ENCODE measurements at places on chromosomes 4 and X.

- DNase-seq: no peak
These were observed 188.2 kb upstream of the ATP6AP2 start for GRCh38 chrX:40392599-40392998.

GRCh38 chr4:24912252-24913118 lies at the start of gene CCDC149:
Gene CCDC149 (minus strand): TSS chr4:24913042. CDS start chr4:24912864, 178 bp downstream.
- peak; percentile 68 for DNase-seq

- DNase-seq: no peak
These were observed 147.0 kb downstream of the PDGFC start for GRCh38 chr4:156824451-156825060.

- DNase-seq: no peak
These were observed 27.3 kb upstream of the CRLF2 start for GRCh38 chrX:1239681-1240142.

DNA sequence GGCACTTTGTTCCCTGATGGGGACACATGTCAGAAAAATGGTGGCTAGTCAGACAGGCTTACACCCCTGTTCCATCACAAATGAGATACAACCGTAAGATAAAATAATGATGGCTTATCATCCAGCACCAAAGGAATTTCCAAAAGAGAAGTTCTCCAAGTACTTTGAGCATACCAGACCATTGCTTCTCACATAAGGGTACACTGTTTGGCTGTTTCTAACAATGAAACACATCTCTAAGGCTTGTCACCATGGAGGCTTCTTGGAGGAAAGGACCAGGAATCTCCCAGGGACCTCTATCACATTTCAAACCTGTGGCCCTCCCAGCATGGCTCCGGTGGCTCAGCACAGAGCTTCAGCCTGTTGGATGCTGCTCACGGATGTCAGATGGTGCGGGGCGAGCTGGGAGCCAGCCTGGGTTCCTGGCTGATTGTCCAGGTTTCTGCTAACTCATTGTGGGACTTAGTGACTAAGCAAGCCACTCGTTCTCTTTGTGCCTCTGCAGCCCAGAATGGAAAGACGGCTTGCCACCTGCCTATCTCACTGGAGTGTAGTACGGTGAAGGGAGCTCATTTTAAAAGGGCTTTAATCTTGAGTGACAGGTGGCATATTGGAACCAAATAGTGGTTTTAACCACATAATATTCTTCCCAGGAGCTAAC lies 54.5 kb downstream of the FHDC1 start:
- DNase-seq: peak; percentile 32

DNA sequence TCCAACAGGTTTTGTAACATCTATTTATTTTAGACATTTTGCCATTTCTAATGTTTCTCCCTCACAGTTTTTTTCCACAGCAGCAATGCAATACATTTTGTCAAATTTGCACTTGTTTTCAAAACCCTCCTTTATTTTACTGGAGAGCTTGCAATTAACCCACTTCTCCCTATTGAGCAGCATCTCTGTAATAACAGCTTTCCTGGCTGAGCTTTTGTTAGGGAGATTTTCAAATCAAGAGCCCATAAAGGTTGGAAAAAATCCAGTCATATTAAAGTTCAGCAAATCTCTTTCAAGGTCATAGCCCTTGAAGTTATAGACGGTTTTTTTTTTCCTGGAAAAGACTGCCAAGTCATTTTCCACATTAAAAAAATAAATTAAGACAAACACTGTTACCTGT lies 450.6 kb upstream of the TENM3 start:
- no peak for DNase-seq

- DNase-seq: no peak
These were observed 13.2 kb upstream of the RAB9B start for GRCh38 chrX:103845165-103845653.

DNA sequence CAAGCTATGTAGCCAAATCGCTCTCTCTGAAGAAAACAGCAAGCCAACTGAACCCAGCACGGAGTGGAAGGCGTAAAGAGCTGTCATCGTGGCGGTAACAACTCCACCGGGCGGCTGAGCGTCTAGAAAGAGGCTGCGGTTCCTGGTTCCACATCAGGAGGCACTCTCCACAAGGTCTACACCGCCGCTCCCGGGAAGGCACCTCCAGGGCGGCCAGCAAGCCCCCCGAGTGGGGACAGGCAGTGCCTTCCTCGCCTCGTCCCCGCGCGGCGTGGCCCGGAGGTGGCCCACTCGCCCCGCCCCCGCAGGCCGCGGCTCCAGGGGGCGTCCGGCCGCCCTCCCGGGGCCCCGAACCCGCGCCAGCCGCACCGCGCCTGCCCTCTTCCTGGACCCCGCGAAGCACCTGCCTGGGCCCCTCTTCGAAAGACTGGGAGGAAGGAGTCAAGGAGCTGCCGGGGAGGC lies 755 bp downstream of the KLHL8 start:
- no peak for DNase-seq

GRCh38 chrX:46204721-46205422 lies 340.3 kb downstream of the ZNF674 start:
- DNase-seq: no peak

- no peak for DNase-seq
These were observed 129.1 kb downstream of the FBXO8 start for GRCh38 chr4:174154215-174154854.

- DNase-seq: no peak
These were observed 39.7 kb downstream of the AKAP4 start for GRCh38 chrX:50161127-50161526.

DNA sequence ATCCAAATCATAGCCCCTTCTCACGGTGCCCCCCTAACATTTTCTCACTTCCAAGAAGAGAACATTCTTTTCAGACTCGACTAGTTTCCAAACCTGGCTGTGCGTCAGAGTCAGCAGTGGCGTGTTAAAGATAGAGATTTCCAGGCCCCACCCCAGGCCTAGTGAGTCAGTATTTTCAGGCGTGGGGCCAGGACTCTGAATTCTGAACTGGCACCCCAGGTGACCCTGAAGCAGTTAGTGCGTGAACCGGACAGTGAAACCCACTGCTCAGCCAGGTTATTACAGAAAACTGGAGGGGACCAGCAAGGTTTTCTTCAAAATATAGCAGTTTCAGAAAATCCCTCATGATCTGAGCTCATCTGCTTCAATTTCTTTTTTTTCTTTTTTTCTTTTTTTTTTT lies 35.0 kb upstream of the BCOR start:
- no peak for DNase-seq

DNA sequence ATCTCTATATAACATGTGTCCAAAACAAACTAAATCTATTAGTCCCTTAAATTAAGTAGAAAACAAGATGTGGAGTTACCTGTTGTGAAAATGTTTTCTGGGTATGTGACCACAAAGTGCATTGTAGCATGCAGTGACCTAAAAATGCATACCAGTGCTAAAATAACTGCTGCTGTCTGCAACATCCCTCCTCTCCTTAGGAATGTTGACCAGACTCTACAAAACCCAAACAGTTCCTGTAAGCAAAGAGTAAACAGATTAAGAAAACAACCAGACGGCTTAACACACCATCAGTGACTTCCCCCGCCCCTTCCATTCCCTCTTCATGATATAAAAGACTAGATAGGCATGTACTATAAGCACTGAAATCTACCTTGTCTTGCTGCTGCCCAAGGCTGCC lies 15.8 kb upstream of the RAB33B start:
- no peak for DNase-seq

DNA sequence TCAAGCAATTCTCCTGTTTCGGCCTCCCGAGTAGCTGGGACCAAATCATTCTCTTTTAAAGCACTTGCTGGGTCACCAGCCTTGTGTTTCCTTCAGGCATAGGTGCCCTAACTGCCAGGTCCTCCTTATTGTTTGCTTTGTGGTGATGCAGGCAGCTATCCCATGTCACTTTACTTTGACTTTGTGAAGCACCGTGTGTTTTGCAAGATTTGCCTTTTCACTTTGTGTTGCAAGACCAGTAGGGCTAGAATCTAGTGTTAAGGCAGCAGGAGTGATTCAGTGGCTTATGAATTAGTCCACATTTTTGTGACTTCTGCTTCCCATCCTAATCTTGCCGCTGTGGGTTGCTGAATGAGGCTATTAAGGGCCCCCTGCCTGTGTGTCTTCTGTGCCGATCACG lies 20.2 kb downstream of the SYAP1 start:
- DNase-seq: no peak

DNA sequence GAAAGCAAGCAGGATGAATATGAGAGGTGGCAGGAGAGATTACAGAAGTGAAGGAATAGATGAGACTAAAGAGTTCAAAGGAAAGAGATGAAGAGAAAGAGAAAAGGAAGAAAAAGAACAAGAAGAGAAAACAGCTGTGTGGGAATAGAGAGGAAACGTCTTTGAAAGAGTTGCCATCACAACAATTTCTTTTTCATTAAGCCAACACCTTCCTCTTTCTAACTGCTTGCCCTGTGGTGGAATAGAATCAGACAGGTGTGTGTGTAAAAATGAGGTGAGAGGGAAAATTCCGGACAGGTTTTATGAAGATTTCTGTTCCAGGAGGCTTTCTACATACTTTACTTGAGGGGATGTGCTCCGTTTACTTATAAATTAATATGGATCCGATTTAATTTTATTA lies 28.8 kb downstream of the DTHD1 start:
- DNase-seq: no peak

DNA sequence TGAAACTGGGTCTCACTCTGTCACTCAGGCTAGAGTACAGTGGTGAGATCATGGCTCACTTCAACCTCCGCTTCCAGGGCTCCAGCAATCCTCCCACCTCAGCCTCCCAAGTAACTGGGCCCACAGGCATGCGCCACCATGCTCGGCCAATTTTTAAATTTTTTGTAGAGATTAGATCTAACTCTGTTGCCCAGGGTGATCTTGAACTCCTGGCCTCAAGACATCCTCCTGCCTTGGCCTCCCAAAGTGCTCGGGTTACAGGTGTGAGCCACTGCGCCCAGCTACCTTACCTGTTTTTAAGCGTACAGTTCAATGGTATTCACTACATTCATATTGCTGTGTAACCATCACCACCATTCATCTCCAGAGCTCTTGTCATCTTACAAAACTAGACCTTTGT lies 41.5 kb downstream of the ING2 start:
- DNase-seq: no peak

- DNase-seq: no peak
These were observed 529 bp downstream of the DHRSX start for GRCh38 chrX:2500091-2500802.

GRCh38 chr4:11297201-11297600 lies 131.5 kb downstream of the HS3ST1 start:
- DNase-seq: no peak

- no peak for DNase-seq
These were observed 31.9 kb downstream of the NPFFR2 start for GRCh38 chr4:72063726-72064125.

- DNase-seq: no peak
These were observed 242.2 kb upstream of the CTSO start for GRCh38 chr4:156195914-156196313.

DNA sequence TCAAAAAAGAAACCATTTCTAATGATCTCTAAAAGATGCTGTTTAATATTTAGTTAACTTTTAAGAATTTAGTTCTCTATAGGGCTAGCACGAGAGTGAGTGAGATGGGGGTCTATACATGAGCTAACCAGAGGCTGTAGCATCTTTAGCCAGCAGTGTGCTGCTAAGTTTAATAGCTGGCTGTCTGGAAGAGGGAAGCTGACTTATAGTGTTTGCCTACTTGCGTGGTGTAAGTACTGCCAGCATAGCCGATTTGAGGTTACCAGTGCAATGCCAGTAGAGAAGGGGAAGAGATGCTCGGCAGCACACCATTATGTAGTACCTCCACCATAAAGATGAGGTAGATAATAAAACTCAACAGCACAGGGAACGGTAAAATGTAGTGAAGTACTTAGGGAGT lies 47.1 kb upstream of the TMEM131L start:
- DNase-seq: no peak

DNA sequence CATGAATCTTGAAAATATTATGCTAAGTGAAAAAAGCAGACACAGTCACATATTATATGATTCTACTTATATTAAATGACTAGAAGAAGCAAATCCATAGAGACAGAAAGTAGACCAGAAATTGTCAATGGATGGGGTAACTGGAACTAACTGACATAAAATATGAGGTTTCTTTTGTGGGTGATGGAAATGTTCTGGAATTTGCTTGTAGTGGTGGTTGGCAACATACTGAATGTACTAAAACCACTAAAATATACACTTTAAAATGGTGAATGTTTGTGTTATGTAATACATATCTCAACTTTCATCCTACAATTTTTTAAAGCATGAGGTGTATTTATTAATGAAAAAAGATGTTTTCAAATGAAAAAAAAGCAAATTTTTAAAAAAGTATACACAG lies 14.7 kb downstream of the CNOT6L start:
- DNase-seq: no peak

GRCh38 chrX:26653050-26653449 lies 437.1 kb downstream of the MAGEB5 start:
- no peak for DNase-seq

GRCh38 chrX:135315864-135316263 lies 6.6 kb downstream of the ETDC start:
- no peak for DNase-seq

- DNase-seq: no peak
These were observed 1028.8 kb upstream of the IGFBP7 start for GRCh38 chr4:58138786-58139668.

DNA sequence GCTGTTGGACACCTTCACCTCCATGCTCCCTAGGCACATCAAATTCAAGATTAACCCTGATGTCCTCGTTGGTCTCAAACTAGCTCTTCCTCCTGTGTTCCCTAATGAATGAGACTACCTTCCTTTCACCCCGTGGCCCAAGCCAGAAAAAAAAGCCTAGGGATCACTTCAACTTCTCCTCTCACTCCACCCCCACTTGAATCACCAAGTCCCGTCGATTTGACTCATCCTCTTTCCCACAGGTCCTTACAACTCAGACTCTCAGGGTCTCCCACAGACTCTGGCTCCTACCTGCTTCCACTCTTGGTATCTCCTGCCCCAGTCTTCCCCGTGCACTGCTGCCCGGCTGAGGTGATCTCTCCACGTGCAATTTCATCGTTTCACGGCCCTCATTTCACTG lies 8.5 kb downstream of the SLC25A43 start:
- DNase-seq: no peak

DNA sequence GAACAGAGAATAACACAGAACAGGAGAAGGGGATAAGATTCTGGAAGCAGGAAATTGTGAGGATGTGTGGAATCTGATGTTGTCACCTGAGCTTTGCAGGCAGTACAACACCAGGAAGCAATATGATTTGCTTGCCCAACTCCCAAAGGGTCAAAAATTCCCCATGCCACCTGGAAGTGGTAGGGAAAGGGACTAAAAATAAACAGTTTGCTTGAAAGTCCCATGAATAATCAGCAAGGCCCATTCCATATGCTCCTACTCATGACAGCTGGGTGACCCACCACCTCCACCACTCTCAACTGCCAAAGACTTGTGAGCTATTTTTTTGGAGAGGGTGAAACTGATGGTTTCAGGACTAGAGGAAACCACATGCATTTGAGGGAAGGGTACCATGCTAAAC lies 168.4 kb downstream of the KCNIP4 start:
- DNase-seq: no peak

GRCh38 chrX:44828008-44828605 lies 15.7 kb upstream of the DUSP21 start:
- no peak for DNase-seq

GRCh38 chrX:16953606-16954211 lies 7.3 kb downstream of the REPS2 start:
- DNase-seq: no peak

GRCh38 chr4:155304375-155304774 lies 72.4 kb downstream of the MAP9 start:
- no peak for DNase-seq
